ENCODE measurements at places on chromosomes 6 and 20. TPM values are rescaled to one million over a fixed set of nuclear protein-coding genes. Genes with fewer than 3 reads are reported as not detected.

- DNase-seq: peak; percentile 98
Measured at GRCh38 chr6:2876210-2877056, 26.7 kb downstream of the SERPINB9 start.

TCP11 gene
- 0.13 TPM for total RNA-seq

GRCh38 chr20:21378259-21378658 lies 19.1 kb downstream of the NKX2-4 start:
- DNase-seq: no peak

MICB gene
- 8.3 TPM for total RNA-seq

IL20RA gene
- 1.1 TPM for total RNA-seq

NEURL2 gene
- 2.3 TPM for total RNA-seq

- DNase-seq: no peak
Measured at GRCh38 chr6:139926711-139927110, 552.3 kb upstream of the CITED2 start.

DNA sequence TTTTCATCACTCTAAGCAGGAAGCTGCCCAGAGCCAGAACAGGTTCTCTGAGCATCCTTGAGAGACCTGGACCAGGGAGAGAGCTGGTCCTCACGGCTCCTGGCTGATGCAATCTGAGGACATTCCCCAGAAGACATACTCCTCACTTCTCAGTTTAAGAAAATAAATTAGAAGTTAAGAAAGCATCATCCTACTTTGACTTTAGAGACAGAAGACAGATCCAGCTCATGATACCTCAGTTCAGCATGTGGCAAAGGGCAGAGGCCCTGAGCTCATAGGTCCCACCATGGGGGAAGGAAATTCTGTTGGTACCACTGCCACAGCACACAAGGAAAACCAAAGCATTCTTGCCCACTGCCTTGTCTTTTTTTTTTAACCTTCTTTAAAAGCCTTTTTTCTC lies 378.1 kb upstream of the JARID2 start:
- DNase-seq: no peak
